ENCODE measurements at places on chromosomes 7 and 10.

- DNase-seq = no peak
Observed at GRCh38 chr10:85193796-85194195, 865.4 kb downstream of the CCSER2 start.

DNA sequence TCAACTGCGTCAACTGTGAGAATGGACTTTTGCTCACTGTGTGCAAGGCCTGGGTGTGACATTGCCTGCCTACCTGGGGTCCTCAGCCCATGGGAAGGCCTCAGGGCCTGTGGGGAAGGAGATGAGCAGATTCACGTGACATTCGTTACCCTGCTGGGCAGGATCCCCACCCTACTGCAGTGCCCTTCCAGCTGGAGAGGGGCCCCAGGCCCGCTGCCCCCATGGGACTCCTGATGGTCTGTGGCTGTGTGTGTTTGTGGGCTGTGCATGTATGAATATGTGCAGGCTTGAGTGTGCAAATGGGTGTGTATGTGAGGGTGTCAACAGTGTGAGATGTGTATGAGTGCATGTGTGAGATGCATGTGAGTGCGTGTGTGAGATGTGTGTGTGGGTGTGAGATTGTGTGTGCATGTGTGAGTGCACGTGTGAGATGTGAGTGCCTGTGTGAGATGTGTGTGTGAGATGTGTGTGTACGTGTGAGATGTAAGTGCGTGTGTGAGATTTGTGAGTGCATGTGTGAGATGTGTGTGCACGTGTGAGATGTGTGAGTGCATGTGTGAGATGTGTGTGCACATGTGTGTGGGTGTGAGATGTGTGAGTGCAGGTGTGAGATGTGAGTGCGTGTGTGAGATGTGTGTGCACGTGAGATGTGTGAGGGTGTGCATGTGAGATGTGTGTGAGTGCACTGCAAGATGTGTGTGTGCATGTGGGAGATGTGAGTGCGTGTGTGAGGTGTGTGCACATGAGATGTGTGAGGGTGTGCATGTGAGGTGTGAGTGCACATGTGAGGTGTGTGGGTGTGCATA, 29.7 kb downstream of the PPIF start:
- no peak for DNase-seq

DNA sequence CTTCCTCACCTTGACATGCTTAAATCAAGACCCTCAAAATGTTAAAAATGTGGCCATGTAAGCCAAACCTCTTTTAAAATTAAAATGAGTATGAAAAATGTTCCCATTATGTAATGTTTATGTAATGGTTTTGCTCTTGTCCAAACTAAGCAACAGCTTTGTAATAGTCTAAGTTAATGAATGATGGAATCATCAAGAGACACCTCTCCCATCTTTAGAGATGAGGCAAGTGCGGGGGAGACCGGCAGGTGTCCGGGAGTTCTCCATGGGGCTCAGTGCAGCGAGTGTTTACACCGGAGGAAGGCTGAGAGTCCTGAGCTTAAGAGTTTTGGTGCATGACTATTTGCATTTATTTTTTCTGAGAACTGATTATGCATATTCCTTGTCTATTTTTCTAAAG, 384.9 kb upstream of the RNF32 start:
- no peak for DNase-seq

DNA sequence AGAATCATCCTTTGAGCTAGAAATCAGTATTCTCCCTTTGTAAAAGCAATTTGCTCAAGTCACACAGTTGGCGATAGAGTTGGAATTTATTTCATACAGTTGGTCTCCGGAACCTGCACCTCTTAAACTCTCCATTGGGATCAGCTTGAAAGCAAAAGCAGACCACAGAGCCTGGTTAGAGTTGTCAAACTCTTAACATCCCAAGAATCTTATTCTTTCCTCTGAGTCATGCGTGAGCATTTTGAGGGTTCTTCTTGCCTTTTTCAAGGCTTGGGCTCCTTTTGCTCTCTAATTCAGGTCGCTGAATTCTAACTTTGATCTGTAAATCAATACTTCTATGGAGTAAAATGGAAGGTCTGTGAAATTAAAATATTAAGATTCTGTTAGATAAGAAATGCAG, 19.6 kb upstream of the SCIN start:
- DNase-seq = no peak

DNA sequence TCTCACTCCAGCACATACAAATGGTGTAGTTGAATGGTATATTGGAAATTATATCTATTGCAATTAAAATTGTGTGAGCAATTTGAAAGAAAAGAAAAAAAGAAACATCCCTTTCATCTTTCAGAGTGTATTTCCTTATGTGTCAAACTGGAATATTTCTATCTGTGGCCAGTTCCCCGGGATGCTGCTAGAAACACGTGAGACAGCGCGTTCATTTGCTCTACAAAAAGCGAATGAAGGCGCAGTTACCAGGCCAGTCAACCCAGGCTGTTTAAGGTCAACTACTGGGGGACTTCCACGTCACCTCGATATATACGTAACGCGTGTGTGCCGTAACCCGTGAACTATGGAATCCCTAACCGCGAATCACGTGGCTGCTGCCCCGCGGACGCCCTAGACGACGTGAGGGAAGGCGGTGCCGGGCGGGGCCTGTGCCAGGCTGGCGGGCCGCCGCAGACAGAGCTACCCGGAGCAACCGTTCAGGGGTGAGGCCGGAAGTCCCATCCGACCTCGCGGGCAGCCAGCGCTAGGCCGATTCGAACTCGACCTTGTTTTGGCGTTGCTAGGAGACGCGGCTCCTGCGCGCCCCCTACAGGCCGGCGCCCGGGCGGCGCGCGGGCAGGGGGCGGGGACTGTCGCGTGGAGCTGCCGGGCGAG, 1.1 kb upstream of the ARL4A start:
- DNase-seq = peak; percentile 76

DNA sequence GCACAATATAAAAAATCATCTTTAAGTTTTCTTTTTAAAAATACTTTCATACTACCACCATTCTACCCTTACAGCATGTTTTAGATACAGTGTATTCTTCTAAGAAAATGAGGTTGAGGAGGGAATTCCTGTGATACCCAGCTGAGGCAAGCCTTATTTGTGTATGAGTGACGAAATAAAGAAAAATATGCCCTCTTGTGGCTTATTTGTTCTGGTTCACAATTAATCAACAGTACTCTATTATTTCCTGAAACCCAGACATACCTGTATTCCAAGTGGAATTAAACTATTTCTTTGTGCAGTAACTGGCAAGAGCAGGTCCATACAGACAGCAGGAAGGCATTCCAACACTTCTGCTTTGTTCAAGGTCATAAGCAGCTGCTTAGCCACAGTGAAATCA, 4.5 kb upstream of the SEMA3D start:
- DNase-seq = peak; percentile 10

DNA sequence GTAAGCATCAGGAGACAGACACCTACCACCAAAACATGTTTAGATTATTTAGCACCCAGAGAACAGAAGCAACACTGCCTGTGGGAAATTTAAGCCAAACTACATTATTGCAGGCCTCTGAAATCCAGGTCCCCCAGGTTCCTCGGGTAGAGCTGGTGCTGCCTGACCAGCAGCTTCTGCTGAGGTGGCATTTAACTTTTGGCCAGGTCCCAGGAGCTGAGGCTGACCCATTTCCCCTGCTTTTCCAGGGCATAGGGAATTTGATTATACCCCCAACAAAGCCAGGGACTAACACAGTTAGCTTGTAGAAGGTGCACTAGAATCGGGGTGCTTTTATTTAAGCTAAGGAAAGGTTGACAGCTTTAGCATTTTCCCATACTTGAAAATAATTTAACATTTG, 4.7 kb downstream of the LRRC4 start:
- no peak for DNase-seq

- no peak for DNase-seq
Observed at GRCh38 chr10:11232222-11232961, 214.7 kb downstream of the CELF2 start.

DNA sequence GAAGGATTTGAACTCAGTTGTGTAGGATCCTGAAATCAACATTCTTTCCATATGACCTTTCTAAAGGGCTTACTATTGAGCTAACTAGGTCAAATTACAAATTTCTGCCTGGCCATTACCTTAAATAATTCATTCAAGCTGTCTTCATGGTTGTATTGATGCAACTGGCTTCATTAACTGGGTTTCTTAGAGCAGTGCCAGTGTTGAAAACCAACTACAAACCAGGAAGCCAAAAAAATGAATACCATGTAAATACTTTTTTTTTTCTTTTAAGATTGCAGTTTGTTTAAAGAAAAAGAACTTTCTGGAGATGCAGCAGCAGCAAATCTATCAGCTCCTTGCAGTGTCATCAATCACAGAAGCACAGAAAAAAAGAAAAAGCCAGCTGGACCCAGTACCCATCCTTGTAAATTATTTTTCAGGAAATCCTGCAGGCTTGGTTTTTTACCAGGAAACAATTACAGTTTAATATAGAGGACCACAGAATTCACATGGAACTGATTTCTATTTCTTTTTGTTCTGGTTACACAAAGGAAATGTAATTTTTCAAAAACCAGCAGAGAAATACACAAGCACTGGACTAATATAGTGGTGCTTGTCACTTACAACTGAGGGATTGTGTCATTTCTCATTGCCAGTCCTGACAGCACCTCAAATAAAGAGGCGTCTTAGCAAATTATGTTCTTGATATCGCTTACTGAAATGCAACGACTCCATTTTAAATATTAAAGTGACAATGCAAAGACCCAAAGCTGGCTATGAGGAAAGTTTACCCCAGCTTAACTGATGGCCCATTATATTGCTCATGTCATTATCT, 131.9 kb downstream of the TMEM26 start:
- DNase-seq = no peak

DNA sequence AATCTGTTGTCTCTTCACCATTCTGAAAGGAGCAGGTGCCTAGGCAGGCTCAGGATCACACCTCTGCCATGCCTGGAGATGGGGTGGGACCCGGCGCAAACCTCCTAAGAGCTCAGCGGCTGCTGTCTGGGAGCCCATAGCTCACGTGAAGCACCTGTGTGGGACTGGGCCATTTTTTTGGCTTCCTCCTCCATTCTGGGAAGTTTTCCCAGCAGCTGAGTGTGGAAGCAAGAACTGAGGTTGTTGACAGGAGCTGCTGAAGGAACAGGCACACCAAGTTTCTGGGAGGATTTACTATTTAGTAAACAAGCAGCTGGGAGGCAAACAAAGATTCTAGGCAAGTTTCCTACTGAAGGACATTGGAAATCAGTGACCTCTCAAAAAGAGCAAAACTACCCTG, 77.3 kb downstream of the FAM13C start:
- peak; percentile 56 for DNase-seq

DNA sequence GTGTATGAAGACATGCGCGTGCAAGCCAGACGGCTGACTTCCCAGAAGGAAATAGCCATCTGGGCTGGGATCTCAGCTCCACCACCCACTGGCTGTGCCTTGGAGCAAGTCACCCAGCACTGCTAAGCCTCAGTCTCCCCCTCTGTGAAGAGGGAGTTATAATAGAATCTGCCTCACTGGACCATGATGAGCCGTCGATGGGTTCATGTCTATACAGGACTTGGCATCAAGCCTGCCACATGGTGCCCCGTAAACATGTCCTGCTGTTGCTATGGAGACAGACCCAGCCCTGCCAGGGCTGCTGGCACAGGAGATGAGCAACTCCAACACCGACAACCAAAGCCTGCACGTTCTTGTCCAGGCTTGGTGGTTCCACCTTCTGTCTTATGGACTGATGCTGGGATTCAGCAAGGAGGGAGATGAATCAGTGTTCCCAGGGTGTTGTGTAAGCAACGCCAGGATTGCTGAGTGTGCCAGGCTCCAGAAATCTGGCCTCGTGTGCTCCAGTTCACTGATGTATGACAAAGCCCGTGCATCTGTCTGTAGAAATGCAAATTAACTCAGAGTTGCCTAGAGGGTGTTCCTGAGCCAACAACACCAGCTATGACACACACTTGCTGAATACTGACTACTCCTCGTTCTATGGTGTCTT, 5.6 kb downstream of the GPR15LG start:
- peak; percentile 63 for DNase-seq

- no peak for DNase-seq
Observed at GRCh38 chr10:132366006-132366405, 31.0 kb upstream of the PWWP2B start.

- no peak for DNase-seq
Observed at GRCh38 chr7:26227987-26228386, 26.4 kb downstream of the CBX3 start.

GRCh38 chr10:9508606-9509005, 1454.1 kb downstream of the GATA3 start:
- no peak for DNase-seq

GRCh38 chr7:108078691-108079090, 51.5 kb downstream of the LAMB4 start:
- no peak for DNase-seq

DNA sequence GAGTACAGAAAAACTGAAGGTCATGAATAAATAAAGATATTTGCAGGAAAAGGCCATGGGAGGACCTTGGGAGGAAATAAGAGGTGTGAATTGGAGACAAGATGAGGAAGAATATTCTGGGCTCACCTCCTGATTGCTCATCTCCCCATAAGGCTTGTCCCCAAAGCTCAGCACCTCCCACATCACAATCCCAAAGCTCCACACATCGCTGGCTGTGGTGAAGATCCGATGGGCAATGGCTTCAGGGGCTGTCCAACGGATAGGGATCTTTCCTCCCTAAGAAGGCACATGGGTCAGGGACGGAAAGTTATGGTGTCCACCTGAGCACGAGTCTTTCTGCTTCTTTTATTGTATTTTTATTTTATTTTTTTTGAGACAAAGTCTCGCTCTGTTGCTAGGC, 12.9 kb downstream of the ZYX start:
- no peak for DNase-seq

- DNase-seq = no peak
Observed at GRCh38 chr7:77823787-77824186, 25.2 kb downstream of the PHTF2 start.
